ENCODE measurements at places on chromosomes 12 and 14.

- DNase-seq, result peak; percentile 21
These were observed 54.3 kb downstream of the PTPN11 start for GRCh38 chr12:112473056-112473455.

- no peak for DNase-seq
These were observed 19.4 kb upstream of the SLC25A3 start for GRCh38 chr12:98574110-98574509.

DNA sequence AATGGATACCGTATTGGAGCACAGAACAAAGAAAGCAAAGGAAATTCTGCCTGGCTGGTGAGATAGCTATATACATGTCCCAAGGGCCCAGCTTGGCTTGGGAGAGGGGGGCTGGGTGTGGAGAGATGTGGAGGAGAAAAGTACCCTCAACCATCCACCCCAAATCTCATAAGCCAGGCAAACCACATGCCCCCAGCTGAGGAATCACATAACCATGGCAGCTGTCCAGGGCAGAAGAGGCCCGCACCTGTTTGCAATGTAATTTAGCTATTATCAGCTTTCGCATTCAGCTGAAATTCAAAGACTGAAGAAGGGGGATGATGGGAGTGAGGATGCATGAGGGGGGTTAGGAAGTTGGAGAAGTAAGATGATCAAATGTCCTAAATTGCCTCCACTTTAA lies 196.1 kb downstream of the TBX5 start:
- DNase-seq, result peak; percentile 76

DNA sequence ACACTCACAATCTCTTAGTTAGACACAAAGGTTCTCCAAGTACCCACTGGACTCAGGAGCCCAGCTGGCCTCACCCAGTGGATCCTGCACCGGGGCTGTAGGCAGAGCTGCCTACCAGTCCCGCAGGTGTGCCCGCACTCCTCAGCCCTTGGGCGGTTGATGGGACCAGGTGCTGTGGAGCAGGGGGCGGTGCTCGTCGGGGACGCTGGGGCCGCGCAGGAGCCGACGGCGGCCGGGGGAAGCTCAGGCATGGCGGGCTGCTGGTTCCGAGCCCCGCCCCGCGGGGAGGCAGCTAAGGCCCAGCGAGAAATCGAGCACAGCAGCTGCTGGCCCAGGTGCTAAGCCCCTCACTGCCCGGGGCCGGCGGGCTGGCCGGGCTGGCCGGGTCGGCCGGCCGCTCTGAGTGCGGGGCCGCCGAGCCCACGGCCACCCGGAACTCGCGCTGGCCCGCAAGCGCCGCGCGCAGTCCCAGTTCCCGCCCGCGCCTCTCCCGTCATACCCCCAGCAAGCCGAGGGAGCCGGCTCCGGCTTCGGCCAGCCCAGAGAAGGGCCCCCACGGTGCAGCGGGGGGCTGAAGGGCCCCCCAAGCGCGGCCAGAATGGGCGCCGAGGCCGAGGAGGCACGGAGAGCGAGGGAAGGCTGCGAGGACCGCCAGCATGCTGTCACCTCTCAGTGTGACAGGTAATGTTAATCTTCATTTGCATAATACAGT lies 506.8 kb downstream of the LRFN5 start:
- DNase-seq, result no peak

DNA sequence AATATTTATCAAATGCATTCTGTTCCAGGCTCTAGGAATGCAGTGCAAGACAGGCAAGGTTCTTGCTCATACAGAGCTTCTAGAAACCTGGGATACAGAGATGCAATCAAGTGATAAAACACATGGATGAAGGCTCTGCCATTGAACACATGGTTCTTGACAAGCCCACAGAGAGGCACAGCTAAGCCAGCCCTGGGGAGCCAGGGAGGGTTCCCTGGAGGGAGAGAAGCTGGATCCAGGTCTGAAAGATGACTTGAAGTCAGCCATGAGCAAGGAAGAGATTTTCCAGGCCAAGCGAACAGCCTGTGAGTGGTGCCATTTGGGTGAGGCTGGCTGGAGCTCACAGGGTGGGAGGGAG lies 66.2 kb downstream of the IRF2BPL start:
- DNase-seq, result peak; percentile 46

DNA sequence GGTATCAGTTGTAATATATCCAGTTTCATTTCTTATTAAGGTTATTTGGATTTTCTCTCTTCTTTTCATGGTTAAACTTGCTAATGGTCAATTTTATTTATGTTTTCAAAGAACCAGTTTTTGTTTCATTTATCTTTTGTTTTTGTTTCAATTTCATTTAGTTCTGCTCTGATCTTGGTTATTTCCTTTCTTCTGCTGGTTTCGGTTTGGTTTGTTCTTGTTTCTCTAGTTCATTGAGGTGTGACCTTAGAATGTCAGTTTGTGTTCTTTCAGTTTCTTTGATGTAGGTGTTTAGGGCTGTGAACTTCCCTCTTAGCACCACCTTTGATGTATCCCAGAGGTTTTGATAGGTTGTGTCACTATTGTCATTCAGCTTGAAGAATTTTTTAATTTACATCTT lies 145.6 kb upstream of the SLCO1B1 start:
- no peak for DNase-seq

GRCh38 chr14:69479696-69480095 lies 4.8 kb upstream of the PLEKHD1 start:
- DNase-seq, result no peak

- DNase-seq, result no peak
These were observed 306.1 kb downstream of the DAD1 start for GRCh38 chr14:22282949-22283348.

DNA sequence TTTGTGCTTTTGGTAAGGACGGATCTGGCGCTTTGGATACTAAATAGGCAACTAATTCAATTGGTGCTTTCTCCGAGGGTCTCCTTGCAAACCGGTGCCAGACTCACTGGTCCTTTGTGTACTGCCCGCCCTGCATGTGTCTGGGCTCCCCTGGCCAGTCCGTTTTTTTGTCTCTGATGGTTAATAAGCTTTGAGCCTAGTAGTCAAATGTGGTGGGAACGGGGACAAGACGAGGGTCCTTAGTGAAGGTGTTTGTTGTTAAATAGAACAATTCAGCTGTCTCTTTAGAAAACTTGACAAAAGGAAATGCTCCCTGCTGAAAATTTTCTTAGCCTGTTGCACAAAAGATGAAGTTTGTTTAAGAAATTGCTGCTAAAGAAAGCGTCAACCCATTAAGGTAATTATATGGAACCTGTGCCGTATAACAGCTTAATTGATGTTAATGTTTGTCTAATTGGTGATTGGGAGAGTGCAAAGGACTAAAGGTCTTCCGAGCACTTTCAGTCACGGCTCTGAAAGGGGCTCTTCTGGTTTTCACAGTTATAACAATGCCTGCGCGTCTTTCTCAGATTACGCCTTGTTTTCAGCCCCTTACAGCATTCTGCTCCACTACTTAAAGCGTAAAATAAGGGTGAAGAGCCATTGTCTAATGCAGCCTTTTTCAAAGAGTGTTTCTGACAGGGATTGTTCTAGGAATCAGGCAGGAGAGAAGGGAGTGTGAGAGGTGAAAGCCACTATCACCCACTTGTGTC lies 537.4 kb downstream of the PRKD1 start:
- peak; percentile 100 for DNase-seq

GRCh38 chr12:14066021-14066420 lies 84.6 kb upstream of the GRIN2B start:
- no peak for DNase-seq

- DNase-seq, result no peak
These were observed 14.9 kb downstream of the LTA4H start for GRCh38 chr12:96020314-96021003.

DNA sequence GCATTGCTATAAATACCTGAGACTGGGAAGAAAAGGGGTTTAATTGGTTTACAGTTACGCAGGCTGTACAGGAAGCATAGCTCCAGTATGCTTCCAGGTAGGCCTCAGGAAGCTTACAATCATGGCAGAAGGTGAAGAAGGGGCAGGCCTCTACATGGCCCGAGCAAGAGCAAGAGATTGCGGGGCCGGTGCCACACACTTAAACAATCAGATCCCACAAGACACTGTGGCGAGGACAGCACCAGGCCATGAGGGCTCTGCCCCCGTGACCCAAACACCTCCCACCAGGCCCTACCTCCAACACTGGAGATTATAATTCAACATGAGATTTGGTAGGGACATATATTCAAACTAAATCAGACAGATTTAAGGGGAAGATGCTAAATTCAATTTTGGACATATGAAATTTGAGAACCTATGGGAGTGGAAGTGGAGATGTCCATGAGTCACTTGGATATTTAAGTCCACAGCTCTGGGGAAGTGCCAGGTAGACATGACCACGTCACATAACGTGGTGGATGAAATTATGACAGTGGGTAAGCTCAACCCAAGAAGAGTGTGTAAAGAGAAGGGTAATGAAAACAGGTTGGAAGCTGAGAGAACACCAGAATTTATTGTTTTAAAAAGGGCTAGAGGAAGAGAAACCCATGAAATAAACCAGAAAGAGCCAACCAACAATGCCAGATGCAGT lies 1.5 kb upstream of the LTA4H start:
- no peak for DNase-seq

DNA sequence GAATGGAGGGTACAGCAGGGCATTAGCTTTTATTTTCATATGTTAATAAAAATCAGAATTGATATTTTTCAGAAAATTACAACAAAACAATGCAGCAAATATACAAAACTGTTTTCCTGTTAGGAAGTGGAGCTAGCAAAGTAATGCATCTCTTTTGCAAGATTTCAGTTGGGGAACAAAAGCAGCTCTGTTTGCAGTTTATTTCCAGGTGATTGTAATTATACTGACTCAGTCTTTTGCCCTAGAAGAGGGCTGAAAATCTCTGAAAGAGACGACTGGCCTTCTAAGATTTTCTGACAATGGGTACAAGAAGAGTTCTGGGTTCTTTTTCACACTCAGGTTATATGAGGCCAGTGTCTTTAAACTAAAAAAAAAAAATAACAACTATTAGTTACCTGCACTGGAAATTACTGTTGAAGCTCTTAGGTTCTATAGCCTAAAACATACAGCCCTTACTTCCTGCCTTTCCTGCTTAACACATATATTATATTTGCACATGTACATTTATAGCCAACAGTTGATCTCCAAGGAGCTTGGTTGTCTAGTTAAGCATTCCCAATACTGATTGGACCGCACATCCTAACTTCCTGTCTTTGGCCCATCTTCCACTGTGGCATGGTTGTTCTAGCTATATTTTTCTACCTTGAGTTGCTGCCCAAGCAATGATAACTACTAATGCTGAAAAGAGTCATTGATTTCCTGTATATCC lies 199.1 kb upstream of the KRR1 start:
- peak; percentile 22 for DNase-seq

GRCh38 chr12:50764286-50765094 lies 589 bp downstream of the ATF1 start:
- DNase-seq, result peak; percentile 88

DNA sequence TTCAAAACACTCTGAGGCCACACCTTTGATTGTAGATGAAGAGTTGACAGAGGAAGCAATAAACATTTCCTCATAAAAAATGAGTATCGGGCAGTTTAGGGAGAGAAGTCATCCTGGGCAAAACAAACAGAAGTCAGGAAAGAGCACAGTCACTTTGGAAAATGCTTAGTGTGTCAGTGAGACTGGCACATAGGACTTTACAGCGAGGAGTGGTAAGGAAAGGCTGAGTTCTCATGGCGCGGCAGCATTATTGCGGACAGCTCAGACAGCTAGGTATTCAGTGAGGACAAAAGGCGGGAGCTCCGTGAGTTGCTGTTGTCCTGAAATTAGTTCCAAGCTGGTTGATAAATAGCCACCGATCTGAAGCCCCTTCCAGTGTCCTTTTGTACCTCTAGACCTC lies 229.9 kb downstream of the SNAPC1 start:
- DNase-seq, result peak; percentile 65

DNA sequence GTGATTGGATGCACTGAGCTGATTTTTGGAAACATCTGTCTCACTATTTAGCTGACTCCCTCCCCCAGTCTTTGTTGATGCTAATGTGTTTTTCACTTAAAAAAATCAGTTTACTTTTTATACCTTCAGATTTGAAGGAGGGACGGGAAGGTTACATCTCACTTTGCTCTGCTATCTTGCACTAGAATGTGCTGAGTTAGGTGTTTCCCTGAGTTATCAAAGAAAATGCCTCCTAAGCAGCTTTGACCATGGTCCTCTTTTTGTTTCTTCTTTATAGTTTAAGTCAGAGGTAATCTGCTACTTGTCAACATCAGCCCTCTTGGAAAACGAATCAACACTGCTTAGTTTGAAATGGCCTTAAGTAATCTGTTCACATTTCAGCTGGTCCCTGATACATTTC lies 222.0 kb downstream of the TMEM132D start:
- no peak for DNase-seq

- DNase-seq, result no peak
These were observed 3.8 kb upstream of the GZMH start for GRCh38 chr14:24613241-24613640.

- DNase-seq, result no peak
These were observed 157.1 kb upstream of the GARIN2 start for GRCh38 chr14:67031920-67032774.

- DNase-seq, result no peak
These were observed 590.5 kb upstream of the ATP2B1 start for GRCh38 chr12:90299121-90299520.

GRCh38 chr12:13504736-13505135 lies 308.2 kb downstream of the EMP1 start:
- no peak for DNase-seq

DNA sequence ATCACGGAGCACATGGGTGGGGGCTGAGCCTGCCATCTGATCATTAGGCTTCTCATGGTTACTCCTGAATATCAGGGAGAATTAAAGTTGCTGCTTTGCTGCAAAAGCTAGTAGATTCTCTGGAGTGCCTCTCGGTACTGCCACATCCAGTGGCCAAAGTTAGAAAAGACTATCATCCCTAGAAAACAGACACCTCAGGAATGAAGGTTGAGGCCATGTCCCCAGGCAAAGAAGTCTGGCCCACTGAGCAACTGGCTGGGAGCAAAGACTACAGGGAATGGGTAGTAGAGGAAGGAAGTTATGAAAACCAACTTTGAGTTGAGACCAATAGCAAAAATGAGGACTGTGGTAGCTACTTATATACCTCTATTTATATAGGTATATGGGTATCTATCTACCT lies 258.7 kb downstream of the EFCAB11 start:
- no peak for DNase-seq

- DNase-seq, result no peak
These were observed 393.5 kb downstream of the CCDC91 start for GRCh38 chr12:28583701-28584261.

DNA sequence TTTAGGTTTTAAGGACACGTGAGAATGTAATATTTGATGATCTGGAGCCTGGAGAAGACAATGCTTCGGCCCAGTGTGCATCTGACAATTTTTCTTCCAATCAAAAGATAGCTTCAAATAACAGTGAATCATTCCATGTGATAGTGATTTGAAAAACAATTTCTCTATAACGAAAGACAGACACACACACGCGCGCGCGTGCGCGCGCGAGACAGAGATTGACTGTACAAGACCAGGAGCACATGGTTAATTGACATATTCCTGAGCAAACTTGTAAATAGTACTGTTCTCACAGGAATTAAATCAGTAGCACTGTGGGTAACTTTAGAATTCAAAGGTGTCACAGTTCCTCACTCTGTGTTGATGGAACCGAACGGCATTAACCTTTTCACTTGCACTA lies 287.5 kb upstream of the LMO3 start:
- DNase-seq, result no peak

DNA sequence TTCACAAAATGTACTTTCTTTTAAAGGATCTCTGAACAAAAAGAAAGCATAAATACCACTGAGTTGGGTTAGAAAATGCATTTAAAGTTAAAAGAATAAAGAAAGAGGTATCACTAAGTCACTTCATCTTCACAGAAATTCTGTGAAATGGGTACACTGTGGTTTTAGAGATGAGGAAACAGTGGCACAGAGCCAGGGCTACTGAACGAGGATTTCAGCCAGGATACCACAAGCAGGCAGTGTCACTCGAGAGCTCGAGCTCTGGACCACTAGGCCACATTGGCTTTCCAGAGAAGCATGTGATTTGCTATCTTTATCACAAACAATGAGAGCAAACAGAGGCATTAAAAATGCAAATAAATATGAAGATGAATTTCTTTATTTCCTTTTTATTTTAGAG lies 51.0 kb downstream of the WDHD1 start:
- DNase-seq, result no peak
